ENCODE measurements at places on chromosomes 2 and 18. TPM values are rescaled to one million over a fixed set of nuclear protein-coding genes. Genes with fewer than 3 reads are reported as not detected.
A peak's percentile ranks its signal among the peaks of the same experiment; 100 is the strongest.

The PSMG2 gene
- total RNA-seq = 92.8 TPM

The VAMP8 gene
- total RNA-seq = 21.2 TPM

The ZAP70 gene
- not detected for total RNA-seq

The MAP3K19 gene
- not detected for total RNA-seq

The LRP2 gene
- not detected for total RNA-seq

The CFLAR gene
- total RNA-seq = 47.7 TPM

DNA sequence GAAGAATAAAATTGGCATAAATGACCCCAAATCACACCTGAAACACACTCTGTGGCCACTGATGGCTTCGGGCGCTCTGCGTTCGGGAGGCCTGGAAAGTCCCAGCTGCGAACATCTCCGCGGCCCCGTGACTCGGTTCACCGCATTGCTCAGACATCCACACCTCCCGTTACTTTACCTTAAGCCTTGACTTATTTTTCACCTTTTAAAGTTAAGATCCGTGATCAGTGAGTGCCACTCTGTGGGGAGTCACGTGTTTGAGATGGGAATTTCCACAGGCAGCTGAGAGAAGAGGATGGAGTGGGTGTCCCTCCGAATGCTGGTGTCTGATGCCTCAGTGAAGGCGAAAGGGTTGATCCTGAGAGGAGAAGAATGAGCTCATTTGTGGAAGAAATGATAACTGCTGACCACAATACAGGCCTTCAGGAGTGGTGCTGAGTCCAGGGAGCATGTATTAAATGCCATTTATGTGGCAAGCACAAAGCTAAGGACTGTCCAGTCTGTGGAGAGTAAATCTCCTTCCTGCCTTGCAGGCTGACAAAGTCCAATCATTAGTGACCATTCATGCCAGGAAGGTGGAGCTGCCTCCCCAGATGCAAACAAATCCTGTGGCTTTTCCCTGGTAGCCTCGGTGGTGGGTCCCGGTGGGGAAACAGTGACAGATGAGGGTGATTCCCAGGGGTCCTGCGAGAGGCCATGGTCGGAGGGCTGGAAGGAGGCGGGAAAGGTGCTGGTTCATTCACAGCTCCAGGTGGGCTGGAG is 168.8 kb downstream of the RTP5 start:
- DNase-seq = no peak

- no peak for DNase-seq
Measured at GRCh38 chr2:69948032-69948962, 13.1 kb downstream of the ASPRV1 start.

DNA sequence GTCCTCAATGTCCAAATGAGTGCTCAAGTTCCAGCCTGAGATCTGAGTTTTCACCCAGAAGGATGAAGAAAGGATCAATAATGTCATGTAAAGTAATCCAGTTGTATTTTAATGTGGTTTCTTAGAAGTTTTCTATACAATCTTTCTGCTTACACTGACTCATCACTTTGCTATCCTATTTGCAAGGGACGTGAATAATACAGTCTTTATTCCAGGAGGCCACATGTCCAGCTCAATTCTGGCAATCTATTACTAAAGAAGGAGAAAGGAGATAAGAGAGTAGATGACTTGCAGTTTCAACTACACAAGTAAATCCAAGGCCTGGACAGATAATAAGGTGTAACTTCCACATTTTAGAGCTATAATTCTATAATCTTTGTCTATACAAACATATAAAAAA is 601.1 kb upstream of the SETBP1 start:
- DNase-seq = peak; percentile 18

DNA sequence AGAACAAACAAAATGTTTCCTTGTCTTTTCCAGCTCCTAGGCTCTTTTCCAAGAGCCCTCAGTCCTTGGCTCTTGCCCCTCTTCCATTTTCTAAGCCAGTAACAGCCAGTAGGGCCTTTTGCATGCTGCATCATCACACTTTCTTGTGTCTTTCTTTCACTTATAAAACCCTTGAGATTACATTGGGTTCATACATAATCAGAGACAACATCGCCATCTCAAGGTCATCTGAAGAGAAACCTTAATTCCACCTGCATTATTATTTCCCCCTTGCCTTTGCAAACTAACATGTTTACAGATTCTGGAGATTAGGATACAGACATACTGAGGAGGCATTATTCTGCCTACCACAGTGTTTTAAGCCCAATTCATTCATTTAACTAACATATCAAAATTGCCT is 697.3 kb downstream of the TRIB2 start:
- DNase-seq = no peak

DNA sequence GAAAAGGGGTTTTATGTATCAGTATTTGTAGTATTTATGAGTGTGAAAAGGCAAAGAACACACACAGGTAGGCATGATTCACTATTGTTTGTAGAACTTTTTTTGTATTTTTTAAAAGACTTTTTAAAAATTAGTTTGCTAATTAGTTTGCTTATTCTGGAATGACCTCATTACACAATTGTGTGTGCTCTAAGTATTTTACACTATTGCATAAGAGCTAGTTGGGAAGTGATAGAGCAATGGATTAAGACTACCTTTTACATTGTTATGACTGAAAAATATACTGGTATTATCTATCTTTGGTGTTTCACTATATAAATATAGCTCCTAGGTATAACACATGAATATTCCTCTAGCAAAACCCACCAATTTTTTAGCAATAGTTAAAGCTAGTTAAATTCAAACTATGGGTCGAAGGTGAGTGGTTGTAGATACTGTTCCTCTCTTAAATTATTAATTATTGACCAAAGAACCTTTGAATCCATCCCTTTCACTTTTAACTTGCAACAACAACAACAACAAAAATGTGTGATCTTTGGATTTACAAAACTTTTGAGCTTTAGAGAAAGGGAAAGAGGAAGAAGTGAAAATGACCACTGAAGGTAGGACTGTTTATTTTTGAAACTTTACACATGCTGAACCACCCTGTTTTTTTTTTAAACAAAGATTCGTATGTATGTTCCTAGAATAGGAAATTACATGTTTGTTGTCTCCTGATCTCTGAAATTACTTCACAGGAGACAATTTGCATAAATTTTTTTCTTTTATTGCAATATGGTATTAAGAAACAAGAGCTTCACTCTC is 18.7 kb downstream of the ITPRID2 start:
- no peak for DNase-seq

DNA sequence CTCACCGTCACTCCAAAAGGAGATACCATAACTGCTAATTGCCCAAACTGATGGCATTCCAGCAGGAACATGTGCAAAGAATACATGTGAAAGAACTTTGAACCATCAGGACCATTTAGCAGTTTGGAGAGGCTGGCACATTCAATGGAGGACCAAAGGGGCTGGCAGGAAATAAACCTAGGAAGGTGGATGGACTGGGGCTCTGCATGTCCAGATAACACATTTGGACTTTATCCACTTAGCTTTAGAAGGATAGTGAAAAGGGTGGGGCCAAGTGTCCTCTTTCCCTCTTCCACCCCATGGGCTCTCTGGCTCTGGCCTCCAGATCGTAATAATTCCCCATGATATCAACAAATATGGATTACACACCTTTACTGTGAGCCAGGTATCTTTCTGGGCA is 80.0 kb upstream of the STPG4 start:
- no peak for DNase-seq

GRCh38 chr2:149278161-149278871 is 52.1 kb upstream of the LYPD6 start:
- peak; percentile 15 for DNase-seq

- DNase-seq = no peak
Measured at GRCh38 chr18:3058328-3059191, 45.6 kb upstream of the LPIN2 start.

DNA sequence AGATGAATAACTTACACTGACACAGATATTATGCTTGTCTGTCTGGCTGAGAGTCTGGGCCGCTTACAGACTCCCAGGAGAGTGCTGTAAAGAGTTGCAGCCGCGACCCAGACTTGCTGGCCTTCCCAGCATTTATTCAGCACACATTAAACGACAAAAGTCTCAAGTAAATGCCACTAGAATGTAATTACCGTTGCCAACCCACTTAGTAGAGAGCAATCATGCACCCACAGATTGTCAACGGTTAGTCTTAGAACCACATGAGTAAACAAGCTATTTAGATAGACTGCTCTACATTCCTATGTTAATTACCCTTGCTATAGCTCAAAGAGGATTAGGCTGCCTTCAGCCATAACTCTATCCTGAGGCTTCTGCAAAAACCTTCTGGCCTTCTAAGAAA is 47.8 kb upstream of the C2orf74 start:
- DNase-seq = no peak

DNA sequence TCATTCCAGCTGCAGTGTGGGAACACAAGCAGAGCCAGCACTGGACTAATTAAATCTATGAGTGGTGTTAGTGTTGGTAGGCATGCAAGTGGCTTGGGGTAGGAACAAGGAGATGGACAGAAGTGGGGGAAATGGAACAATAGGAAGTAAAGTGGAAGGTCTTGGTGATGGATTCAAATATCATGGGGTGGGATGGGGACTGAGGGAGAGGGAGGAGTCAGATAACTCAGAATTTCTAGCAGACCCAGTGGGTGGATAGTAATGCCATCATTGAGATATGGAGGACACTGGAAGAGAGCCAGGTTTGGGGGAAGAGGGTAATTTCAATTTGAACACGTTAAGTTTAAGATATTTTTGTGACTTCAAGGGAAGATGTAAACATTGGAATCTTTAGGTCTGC is 2.9 kb upstream of the LNPK start:
- no peak for DNase-seq

DNA sequence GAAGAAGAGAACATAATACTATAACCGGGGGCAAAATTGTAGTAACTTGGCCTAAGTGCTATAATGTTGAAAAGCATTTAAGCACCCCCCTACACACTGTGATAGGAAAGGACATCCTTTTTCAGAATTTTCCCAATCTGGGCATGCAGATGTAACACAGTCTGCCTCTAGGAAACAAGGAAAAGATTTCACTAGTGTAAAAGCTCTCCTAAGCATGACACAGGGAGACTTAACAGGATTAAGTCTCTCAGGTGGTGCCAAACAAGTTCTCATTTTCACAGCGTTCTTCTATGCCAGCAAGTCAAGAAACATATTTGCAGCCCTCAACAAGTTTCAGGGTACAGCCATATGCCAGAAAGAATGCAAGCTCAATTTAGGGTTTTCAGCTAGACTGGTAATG is 53.0 kb downstream of the NCKAP5 start:
- DNase-seq = no peak

All from LHCN-M2 (cell line).